ENCODE measurements at places on chromosomes 7 and 10.

DNA sequence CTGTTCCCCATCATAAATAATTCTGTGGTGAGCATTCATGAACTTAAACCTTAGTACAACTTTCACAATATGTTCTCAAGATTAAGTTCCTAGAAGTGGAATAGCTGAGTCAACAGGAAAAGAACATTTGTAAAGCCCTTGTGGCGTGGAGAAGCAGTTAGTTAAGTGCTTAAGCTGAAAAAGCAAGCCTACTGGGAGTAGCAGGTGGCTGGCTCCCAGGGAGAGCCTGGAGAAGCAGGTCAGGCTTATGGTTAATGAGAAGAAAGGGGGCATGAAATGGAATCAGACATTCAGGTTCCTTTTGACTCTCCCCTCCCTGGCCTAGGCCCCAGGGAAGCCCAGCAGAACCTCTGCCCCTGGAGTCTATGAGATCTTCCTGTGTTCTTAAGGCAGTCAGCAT, 35.3 kb downstream of the VSTM4 start:
- no peak for DNase-seq

DNA sequence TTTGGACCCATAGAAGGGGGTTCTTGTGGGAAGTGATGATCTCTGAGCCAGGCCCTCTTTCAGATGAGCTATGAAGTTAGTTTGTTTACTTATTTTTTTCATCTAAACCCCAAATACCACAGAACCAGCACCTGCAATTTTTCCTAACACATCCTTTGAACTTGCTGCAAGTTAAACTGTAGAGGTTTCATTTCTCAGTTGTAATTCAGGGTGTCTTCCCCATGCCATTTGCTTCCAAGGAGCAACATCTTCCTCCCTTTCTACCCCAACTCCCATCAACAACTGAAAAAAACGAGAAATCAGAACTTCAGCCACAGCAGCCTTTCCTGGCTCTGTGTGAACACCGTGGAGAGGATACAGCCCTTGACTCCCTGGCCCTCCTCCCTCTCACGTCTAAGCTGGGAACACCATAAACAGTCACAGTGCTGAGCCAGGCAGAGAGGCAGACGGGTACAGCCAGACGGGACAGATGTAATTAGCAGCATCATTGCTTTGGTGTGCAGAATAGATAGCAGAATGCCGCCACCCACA, 63.6 kb downstream of the RGS10 start:
- DNase-seq: no peak

- no peak for DNase-seq
Observed at GRCh38 chr7:106841896-106842390, 23.1 kb upstream of the PIK3CG start.

DNA sequence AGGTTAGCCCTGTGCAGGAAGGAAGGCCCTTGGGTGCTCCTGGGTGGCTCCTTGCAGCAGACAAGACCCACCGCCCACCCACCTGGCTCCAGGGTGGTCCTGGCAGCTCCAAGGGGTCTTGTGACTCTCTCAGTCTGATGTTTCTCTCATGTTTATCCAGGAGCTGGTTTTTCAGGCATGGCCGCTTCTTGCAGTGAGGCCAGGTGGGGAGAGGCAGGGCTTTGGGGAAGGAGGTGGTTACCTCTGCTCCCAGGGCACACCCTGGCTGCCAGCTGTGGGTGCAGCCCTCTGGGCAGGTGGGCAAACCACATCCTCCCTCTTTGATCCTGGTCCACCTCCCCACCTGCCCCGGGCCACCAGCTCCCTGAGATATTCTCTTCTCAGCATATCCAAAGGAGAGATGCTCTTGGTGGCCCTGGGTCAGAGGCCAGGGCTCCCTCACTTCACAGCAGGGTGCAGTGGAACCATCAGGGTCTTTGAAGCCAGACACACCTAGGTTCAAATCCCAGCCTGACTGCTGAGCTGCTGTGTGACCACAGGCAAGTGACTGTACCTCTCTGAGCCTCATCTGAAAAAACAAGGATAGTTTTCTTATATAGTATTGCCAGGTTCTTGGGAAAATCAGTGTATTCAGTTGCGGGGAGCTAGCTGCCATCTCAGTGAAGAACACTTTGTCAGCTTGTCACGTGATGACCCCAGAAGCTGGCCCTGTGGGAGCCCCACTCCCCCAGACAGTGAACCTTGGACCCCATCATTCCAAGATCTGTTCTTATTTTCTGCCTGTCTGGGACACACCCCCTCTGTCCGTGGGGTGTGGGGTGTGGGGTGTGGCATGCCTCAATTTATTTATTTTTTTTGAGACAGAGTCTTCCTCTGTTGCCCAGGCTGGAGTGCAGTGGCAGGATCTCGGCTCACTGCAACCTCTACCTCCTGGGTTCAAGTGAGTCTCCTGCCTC, 11.5 kb downstream of the GTF2IRD1 start:
- DNase-seq: no peak

DNA sequence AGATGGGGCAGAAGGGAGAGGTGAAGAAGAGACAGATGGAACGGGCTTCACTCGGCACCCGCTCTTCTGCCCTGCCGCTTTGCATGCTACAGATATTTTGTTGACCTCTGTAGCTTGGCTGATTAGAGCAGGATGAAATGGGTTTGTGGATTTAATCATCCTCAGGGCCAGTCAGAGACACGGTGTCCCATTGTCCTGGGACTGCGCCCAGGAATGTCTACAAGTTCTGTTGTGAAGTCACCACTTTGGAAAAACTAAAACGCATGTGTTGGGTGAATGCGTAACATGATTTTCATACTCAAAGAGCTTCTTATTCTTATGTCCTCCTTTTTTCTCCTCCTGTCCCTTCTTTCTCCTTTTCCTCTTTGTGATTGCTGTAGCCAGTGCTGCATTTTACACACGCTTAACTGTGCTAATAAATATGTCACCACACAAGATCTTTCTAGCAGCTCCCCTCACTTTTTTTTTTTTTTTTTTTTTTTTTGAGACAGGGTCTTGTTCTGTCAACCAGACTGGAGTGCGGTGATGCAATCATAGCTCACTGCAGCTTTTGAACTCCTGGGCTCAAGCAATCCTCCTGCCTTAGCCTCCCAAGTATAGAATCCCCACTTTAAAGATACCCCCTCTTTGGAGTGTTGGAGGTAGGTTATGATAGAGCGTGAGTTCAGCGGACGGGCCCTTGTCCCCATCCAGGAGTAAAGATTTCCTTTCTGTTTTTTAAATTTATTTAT, 3.4 kb downstream of the CPA4 start:
- no peak for DNase-seq

Data from suprapubic skin (tissue), 4 donors.